Pancreas (tissue), 10 donors: ENCODE measurements at places on chromosomes 5 and 9.

DNA sequence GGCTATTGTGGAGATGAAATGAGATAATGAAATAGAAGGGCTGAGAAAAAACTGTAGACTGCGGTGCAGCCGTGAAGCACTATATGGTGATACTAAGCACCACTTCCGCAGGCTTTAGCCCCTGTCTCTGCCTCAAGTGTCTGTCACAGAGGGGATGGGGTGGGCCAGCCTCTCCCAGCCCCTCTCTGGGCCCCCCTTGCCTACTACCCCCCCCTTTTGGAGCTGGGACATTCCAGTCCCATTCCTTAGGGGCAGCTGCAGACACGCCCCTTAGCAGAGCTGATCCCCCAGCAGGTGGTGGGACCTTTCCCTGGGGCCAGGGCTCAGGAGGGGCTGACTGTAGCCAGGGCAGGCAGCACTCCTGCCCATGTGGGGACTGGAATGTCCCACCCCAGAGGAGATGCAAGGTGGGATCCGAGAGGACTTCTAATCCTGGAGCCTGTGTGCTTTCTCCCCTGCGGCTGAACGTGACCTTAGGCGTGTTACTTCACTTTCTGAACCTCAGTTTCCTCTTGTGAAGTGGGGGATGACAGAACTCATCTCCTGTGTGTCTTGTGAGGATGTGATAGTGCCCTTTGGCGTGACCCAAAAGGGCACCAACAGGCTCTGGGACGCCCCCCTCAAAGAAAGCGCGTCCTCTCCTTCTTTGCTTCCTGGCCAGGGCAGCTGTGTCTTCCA, 1.9 kb downstream of the N4BP3 start:
- DNase-seq = no peak

GRCh38 chr9:99911600-99911999, 5.1 kb downstream of the STX17 start:
- no peak for DNase-seq

DNA sequence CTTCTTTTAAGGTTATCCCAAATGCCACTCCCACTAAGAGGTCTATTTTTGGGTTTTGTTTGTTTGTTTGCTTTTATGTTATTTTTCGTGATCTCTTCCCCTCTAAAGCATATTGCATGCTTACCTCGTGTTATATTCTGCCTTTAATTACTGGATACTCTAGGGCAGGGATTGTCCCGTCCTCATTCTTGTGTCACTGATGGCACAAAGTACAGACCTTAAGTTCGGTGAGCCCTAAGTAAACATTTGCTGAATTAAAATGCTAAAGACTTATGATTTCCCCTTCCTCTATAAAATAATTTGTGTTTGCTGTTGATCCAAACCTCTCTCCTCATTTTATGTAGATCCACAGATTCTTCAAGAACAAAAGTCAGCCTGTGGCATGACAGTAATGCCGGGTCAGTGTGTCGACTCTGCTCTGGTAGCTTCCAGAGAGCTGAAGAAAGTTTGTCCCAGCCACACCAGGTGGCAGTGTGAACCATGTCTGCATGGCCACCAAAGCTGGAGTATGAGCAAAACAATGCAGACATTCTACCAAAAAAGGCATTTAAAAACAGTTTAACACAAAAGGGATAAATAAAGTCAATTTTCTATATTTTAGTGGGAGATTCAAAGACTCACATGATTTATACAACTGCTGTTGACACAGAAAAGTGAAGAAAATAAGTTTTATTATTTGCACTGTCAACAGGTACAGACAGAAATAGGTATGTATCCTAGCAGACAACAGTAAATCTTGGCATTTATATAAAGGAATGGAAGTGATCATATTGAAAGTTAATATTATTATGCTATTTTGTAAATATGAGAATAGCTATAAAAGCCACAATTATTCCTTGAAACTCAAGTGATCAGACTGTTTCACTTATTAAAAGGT, 17.9 kb upstream of the POC5 start:
- DNase-seq = peak; percentile 33

DNA sequence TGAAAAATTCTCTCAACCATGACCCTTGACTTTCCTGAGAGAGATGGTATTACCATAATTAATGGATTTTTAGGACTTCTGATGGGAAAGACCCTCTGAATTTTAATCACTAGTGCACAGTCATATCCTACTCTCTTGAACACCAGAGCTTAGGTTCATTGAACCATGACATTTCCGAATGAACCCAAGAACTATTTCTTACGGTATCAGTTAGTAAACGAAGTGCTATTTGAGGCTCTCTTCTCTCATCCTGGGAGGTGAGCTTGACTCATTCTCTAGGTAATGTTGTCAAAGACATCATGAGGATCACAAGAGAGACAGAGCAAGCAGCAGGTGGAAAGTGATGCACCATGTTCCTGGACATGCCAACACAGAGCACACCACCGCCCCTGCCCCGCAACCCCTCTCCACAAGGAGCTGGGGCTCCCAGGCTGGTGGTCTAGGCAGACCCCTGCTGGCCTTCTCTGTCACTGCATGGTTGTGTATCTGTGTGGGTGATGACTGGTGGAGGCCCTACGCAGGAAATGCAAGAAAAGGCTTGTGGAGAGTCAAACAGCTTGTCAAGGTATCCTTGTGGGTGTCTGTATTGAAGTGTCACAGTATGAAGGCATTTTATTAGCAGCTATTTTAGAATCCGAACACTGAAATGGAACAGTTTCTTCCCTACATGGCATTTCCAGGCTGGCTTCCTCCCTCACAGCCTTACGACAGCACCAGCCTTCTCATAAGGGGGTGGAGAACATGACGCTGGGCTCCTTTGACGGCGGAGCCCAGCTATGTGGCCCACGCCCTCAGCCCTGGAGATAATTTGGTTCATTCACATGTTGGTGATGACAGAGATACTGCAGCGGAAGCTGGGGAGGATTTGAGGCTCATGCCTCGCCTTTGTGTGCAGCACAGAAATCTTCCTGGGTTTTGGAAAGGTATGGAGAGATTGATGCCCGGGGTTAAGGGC, 297.6 kb downstream of the NTRK2 start:
- DNase-seq = no peak

- peak; percentile 35 for DNase-seq
Measured at GRCh38 chr5:67648201-67648671, 451.6 kb upstream of the CD180 start.

DNA sequence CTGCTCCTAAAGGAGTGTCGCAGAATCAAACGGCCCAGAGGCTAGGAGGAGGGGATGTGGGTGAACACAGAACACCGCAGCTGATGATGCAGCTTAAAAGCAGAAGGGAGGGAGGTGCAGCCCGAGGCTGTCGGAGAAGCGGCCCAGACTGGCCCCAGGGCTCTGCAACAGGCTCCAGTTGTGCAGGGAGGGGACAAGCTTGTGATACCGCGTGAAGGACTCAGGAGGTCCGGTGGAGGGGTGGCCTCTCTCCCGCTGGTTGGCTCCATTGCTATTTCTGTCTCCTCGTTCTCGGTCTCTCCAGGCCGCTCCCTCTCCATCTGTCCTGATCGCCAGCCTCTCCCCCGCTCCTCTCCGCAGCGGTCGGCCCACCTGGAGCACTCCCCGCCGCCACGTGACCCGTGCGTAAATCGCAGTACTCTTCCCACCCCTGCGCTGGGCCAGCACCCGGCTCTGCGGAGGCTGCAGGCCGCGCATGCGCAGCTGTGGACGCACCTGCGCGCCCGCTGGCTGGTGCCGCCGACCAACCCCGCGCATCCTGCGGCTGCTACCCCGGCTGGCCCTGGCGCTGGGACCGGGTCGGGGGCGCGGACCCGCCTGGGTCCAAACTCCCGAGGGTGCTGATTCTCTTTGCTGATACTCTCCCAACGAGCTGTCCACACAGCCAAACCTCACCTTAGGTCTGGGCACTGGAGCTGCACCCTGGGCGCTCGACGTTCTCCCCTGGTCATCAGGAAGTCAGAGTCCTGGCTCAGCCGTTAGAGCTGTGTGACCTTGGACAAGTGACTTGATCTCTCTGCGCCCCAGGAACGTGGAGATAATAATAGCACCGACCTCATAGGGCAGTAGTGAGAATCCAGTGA, 3.7 kb upstream of the STXBP1 start:
- DNase-seq = peak; percentile 94

DNA sequence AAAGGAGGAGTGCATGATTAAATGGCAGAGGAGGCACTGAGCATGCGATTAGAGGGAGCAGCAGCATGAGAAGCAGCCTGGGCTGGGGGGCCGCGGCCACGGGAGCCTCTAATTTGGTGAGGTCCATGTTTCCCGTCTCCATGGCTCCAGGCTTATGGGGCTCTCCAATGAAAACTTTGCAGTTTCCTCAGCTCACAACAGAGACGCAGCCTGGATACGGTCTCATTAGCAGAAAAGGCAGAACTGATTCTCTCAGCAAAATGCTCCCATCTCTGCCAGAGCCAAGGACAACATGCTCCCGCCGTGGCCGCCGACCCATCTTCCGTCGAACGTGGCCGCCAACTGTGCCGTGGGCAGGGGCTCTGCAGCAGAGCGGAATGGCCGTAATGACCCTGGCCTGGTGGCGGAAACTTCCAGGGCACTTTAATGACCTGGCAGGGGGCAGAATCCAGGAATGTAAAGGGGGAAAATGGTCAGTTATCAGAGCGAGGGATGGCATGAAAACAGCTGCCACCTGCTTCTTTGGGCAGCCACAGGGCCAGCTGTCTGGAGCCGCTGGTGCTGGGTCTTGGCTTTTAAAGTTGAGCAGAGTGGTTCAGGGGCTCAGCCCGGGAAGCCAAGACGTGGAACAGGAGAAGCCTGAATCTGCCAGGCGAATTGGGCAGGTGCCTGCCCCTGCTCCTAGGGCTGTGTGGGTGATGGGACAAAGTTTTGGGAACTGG, 76.5 kb downstream of the COL5A1 start:
- DNase-seq = no peak

GRCh38 chr5:156534085-156534484, 207.1 kb downstream of the SGCD start:
- DNase-seq = no peak

DNA sequence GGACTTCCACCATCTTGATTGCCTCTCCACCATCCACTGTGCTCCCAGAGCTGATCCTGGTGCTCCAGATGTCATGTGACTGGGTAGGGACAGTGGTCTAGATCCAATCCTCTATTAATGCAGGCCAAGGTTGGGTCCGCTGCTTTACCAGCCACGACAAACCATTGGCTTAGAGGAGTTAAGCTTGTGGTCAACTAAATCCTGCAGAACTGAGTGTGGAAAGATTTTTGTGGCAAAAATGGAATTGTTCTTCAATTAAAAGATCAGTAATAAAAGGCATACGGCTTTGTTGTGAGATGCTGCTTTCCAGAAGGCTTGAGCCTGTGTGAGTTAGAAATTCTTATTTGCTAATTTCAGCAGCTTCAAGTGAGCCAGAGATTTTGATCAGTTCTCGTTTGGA, 30.7 kb downstream of the SLC1A3 start:
- no peak for DNase-seq
